ENCODE measurements at places on chromosomes 16 and 17.
A peak's percentile ranks its signal among the peaks of the same experiment; 100 is the strongest.

- no peak for DNase-seq
Observed at GRCh38 chr17:16269658-16270057, 52.6 kb downstream of the PIGL start.

GRCh38 chr17:6843241-6843880 lies 11.8 kb upstream of the TEKT1 start:
- no peak for DNase-seq

GRCh38 chr16:86378128-86378527 lies 132.2 kb upstream of the FOXF1 start:
- DNase-seq, result no peak

GRCh38 chr17:1604831-1605528 lies 23.7 kb downstream of the SLC43A2 start:
- DNase-seq, result no peak

DNA sequence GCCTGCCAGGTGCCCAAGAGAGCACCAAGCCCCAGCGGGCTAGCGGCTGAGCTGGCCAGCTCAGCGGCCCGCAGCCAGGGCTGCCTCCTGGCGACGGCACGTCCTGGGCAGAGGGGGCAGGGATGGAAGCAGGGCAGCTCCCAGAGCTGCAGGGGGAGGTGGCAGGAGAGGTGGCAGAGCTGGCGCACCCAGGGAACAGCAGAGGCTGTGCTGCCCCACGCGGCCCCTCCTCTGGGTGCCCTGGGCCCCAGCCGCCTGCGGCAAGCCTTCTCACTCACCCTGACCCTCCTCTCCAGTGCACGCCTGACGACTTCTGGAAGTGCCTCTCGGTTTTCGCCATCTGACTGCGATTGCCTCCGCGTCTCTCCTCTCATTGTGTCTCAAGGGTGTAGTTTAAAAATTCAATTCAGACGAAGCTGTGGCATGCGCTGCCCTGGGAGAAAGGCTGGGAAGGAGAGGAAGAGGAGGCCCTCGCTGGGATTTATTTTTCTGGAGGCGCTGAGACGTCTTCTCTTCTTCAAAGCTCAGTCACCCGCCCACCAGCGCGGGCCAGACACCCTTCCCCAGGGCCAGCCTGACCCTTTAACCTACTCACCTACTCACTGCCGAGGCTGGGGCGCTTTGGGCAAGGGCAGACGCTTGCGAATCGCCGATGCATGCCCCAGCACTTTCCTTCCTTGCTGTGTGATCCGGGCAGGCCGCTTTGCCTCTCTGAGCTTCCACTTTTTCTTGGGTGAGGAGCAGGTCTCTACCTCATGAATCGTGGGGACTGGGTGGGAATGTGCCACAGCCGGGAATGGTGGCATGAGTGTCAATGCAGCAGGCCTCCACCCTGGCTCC lies 24.9 kb downstream of the GSE1 start:
- DNase-seq, result no peak

- DNase-seq, result no peak
Observed at GRCh38 chr16:73047221-73047535, 750 bp downstream of the ZFHX3 start.

DNA sequence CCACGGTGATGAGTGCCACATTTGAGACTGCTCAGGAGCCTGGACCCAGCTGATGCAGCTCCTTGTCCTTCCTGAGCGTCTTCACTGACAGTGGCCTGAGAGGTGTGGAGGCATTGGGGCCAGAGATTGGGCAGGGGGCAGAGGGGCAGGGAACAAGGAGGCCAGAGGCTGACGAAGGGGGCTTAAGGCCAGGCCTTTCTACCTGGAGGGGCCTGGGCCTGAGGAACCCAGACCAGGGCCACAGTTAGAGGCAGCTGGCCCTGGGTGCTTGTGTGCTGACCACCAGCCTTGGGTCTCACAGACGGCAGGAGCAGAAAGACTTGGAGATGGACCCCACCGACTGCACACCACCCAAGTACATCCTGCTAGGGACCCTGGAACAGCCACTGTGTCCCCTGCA lies 168.2 kb upstream of the ZNF267 start:
- DNase-seq, result no peak

DNA sequence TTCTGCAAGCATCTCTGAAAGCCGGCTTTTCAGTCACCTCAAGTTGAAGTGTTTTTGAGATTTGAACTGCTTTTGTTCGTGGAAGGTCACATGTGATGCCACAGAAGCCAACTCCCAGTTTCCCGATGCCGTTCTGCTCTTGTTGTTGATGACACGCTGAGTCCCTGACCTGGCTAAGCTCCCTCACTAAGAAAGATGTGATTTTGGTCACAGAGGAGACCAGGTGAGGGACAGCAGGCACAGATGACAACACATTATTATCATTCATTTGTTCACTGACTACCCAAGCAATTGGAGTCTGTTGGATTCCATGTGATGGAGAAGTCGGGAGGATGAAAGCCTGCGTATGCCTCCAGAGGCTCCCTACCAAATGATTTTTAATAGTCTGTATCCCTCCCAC lies 822.4 kb upstream of the RBFOX1 start:
- DNase-seq, result no peak

DNA sequence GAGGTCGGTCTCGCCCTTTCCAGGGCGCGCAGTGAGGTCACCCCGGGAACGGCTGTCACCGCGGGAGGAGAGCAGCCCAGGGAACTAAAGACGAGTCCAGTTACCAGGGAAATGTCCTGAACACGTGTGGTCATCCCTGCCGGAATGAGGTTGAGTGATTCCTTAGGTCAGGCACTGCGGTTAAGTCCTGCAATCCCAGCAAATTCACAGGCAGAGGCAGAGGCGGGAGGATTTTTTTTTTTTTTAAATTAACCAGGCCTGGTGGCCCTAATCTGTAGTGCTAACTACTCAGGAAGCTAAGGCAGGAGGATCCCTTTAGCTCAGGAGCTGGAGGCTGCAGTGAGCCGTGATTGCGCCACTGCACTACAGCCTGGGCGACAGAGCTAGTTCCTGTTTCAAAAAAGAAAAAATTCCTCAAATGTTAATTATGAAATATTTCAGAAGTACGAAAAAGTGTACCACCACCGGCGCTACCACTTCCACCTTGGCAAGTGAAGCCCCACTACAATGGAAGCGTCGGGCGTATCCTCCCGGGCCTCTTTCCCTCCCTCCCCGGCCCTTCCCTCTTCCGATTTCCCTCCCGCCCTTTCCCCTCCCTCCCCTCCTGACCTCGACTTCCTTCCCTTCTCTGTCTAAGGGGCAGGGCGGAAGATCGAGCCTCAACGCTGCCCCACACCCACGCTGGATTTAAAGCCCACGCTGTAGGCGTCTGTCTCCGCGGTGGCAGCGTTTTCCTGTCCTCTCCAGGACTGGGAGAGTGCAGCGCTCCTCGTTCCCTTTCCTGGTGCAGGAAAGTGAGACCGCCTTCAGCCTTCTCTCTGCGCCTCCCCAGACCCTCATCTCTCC lies 27.3 kb downstream of the SLFN11 start:
- DNase-seq, result no peak

DNA sequence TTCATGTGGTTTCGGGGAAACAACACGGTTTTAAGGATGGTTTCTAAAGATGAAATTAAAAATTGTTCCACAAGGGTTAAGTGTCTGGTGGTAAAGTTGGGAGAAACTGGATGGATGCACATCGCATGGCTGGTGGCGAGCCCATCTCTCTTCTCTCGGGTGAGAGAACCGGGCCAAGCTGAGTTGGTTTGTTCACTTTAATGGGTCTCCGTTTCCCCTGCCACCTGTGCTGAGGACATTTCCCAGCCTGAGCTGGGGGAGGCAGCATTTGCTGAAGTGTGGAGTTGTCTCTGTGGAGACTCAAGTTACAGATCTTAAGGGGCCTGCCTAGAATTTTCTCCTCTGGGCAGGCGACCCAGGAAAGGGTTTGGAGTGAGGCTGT lies 7.9 kb downstream of the FUS start:
- no peak for DNase-seq

- no peak for DNase-seq
Observed at GRCh38 chr17:40551091-40551878, 14.0 kb downstream of the CCR7 start.

DNA sequence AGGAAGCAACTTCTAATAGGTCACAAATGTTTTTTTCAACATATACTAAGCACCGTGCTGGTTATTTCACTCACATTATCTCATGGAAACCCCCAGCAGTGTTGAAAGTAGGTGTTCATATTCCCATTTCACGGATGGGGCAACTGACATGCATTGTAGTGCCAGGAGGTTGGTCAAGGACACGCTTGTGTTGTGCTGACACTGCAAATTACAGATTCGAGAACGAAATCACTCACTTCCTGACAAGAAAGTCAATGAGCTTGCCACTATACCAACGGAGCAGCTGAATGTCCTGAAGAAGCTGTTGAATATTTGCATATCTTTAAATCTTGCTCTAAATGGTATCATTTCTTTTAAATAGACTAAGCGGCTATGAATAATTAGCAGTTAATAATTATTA lies 378.0 kb upstream of the C16orf82 start:
- DNase-seq, result no peak

DNA sequence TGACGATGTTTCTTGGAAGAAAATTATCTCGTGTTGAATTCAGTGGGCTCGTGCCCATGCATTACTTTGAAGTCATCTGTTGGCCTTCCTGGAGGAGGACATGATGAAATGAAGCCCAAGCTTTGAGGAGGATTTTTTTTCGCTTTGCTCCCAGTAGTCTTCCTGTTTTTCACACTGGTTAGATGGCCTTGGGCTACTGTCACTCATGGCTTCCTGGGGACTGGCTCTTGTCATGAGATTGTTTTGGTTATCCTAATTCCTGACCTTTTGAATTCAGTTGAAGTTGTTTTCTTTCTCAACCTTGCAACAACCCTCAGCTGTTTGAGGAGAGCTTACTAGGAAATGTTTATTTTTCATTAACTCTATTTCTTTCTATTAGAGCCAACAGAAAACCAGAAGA lies 430.7 kb downstream of the HS3ST3B1 start:
- DNase-seq, result no peak

DNA sequence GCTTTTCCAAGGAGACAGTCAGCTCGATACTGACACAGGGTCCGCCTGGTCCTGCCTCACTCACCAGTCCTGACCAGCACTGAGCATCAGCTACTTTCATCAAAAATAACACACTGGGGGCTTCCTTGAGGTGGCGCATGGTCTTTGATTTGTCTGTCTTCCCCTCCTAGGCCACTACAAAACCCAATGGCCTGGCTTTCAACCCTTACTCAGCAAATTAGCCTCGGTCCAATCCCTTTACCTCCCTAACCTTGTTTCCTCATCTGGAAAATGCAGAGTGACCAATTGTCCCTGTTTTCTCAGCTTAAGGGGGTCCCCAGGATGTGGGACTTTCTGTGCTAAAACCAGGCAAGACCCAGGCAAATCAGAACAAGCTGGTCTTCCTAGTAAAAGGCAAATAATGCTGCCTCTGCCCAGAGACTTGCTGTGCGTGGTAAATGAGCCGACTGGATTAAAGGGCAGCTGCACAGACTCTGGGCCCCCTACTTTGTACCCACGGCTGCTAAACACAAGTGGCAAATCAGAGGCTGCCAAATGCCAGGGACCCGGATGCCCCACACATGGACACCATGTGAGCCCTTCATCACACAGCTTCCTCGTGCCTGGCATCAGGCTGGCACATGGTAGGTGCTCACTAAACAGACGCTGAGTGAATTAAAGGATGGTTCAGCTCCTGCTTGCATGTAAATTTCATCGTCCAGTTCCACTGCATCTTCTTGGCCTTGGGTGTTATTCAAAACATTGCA lies 31.2 kb upstream of the CMIP start:
- no peak for DNase-seq

GRCh38 chr16:11799509-11800381 lies 2.7 kb upstream of the ZC3H7A start:
- peak; percentile 28 for DNase-seq

- DNase-seq, result no peak
Observed at GRCh38 chr17:15947976-15948752, 3.2 kb downstream of the ADORA2B start.

GRCh38 chr17:3972281-3972731 lies 8.1 kb upstream of the ATP2A3 start:
- DNase-seq, result no peak

GRCh38 chr17:66661411-66662256 lies 173.3 kb upstream of the CACNG5 start:
- DNase-seq, result no peak

DNA sequence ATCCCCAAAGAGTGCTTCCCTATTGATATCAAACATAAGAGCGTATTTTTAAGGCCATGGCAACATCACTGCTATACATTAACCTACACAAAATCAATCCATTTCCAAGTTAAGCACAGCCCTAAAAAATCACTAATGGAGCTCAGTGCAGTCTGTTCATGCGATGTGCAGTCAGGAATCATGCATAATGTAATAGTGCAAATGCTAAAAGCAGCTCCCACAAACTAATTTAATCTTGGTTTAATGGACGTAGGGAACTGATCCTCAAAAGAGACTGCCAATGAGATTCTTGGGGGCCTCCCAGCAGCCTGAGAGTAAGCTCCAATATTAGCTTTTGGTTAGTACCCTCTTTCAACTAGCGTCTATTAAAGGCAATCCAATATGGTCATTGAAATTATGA lies 245.9 kb downstream of the TOX3 start:
- no peak for DNase-seq

GRCh38 chr16:3675601-3676130 lies 21.2 kb downstream of the DNASE1 start:
- DNase-seq, result no peak

- no peak for DNase-seq
Observed at GRCh38 chr17:45145035-45145389, 3.3 kb upstream of the HEXIM1 start.

All from effector CD4-positive, alpha-beta T cell (primary cell).